ENCODE measurements at places on chromosomes 3 and 15. TPM values are rescaled to one million over a fixed set of nuclear protein-coding genes. Genes with fewer than 3 reads are reported as not detected.

CLDN16 gene
- total RNA-seq, result not detected

- peak; percentile 84 for DNase-seq
These were observed 442.0 kb downstream of the LPP start for GRCh38 chr3:188595890-188596376.

DNA sequence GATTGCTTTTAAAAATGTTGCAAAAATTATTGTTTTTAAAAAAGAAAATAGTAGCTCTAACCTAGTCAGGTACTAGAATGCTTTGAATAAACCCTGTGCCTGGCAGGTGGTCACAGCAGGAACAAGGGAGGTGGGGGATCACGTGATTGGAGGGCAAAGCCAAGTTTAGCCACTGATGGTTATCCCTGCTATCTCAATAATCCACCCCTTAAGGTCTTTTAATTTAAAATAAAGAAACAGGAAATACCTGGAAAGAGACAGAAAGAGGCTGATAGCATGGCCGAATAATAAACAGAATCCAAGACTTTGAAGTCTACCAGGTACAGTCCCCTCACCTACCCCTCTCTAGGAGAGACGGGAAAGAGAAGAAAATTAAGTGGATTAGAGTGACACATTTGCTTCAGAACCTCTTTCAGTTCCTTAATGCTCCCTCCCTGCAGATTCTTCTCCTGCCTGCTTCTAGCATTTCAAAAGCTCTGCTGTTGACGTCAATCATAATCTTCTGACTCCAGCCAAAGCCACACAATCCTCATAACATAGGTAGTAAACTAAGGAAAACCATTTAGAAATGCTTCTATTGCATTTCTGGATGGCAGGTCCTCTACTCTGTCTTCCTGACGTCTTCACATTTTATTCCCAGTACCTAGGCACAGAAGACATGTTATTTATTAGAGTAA, 303.4 kb upstream of the MME start:
- DNase-seq, result no peak

DNA sequence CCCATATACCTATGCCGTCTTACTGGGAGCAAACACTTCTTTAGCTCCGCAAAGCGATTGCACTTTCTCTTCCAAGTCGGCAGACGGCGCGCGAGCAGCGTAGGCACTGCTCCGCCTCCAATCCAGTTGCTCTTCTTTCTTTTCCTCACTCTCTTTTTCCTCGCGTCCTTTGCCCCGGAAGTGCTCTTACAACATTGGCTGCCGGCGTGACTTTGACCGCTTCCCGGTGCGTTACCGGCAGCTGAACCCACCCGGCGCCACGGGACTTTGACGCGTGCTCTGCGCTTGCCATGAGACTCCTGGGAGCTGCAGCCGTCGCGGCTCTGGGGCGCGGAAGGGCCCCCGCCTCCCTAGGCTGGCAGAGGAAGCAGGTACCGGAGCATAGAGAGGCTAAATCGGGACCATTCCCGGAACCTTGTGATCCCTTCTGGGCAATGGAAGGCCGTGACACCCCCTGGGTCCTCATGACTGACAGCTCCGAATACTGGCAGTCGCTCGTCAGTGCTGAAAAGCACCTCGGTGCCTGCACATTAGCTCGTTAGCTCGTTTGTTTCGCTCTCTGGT, at the start of gene GFM1:
Gene GFM1, plus strand, starts transcription at position 183 of the 564 bp plus-strand sequence. Its CDS starts 108 bp downstream, at position 291.
- peak; percentile 90 for DNase-seq

DNA sequence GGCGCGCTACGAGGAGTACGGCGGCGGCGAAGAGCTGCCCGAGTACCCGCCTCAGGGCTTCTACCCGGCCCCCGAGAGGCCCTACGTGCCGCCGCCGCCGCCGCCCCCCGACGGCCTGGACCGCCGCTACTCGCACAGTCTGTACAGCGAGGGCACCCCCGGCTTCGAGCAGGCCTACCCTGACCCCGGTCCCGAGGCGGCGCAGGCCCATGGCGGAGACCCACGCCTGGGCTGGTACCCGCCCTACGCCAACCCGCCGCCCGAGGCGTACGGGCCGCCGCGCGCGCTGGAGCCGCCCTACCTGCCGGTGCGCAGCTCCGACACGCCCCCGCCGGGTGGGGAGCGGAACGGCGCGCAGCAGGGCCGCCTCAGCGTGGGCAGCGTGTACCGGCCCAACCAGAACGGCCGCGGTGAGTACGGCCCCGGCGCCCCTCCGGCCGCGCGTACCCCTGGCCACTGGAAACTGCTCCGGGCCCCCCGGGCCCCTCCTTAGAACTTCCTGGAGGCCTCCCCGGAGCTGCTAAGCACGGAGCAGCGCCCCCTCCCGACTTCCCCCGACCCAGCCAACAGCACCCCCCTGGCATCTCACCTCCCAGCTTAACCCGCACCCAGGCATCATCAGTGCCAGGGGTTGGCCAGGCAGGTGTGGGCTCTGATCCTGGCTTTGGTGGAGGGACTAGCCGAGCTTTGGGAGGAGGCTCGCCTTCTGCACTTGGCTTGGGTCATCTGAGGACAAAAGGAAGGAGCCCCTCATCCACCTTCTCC, 1.4 kb downstream of the LOXL1 start:
- DNase-seq, result peak; percentile 78

DNA sequence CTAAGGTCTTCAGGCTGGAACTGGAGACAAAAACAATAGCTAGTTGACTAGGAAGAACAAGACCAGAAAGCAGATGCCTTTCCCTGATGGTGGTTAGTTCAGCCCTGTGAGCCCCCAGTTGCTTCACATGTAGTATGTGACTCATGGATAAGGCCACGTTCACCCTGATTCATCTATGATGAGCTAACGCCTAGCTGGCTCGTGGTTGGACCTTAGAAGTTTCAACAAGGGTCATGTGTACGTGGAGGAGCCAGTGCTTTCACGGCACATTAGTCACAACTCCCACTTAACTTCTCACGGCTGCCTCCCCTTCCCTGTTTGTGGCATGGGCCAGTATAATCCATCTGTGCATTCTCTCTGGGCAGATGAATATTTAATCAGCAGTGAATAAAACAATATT, 20.6 kb downstream of the COL8A1 start:
- DNase-seq, result peak; percentile 92

All from PC-3 (cell line).